ENCODE measurements at places on chromosomes 4 and X.
A peak's percentile ranks its signal among the peaks of the same experiment; 100 is the strongest.

DNA sequence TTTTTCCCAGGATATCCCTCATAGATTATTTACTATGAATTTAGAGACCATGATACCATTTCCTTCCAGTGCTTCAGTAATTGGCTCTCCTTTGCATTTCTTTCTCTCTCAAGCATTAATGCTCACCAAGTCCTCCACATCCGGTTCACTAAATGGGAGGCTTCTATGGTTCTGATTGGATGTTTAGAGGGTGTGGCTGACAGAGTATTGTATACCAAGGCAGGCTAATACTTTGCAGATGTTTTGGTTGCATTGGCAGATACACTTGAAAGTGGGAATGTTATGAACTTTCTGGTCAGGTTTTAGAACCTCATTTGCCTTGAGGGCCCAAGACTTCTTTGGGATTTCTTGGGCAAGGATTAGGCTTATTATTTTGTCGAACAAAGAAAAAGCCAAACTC lies 24.2 kb downstream of the CBLL2 start:
- no peak for DNase-seq

DNA sequence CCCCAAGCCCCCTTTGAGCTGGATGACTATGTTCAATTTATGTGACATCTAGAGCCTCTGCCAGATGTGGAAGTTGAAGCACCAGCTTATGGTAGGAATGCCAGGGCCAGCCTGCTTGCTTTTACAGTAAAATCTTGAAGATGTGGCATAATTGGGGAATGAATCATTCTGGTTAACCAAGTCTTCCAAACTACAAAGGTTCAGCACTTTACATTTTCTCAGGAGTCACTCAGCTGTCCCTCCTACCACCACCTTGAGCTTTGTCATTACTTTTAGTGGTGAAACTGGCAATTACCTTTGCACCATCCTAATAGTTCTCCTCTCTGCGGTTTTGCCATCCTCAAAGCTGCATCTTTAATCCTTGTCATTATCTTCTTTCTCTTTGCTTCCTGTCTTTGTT lies 172.2 kb downstream of the HS6ST2 start:
- no peak for DNase-seq

- DNase-seq, result no peak
These were observed at the start of gene EGFL6 for GRCh38 chrX:13569479-13570260. Gene EGFL6 (plus strand): TSS chrX:13569601. CDS start chrX:13569862, 261 bp downstream.

DNA sequence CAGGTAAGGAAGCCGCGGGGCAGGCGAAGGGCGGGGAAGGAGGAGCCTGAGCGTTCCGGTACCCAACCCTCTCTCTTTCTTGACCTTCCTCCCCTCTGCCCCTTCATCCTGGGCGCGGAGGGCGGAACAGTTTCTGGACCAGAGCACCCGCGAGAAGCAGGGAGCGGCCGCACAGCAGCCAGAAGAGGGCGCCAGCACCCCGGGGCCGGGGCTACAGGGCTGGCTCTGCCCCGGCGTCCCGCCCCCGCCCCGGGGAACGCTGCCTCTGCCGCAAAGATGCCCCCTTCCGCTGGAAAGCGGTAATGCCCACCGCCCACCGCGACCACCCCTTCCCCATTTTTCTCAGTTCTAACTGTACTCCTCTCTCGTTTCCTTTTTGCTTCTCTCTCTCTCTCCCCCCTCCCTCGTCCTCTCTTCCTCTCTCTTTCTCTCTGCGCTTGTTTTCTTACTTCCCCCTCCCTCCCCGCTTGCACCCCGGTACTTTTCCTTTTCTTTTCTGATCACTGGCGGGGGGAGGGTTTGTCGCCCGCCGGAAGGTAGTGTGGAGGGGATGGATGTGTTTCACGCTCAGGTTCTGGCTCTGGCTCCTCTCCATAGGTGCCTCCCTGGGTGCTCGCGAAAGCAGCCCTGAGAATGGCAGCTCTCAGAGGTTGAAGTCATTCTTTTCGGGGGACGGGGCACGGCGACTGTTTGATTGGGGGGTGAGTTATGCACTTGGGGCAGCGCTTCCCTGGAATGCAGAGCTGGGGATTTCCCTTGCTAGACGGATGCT lies 13.1 kb upstream of the PRDM8 start:
- DNase-seq, result peak; percentile 97

- DNase-seq, result no peak
These were observed 1.3 kb upstream of the TET2 start for GRCh38 chr4:105145156-105145902.

DNA sequence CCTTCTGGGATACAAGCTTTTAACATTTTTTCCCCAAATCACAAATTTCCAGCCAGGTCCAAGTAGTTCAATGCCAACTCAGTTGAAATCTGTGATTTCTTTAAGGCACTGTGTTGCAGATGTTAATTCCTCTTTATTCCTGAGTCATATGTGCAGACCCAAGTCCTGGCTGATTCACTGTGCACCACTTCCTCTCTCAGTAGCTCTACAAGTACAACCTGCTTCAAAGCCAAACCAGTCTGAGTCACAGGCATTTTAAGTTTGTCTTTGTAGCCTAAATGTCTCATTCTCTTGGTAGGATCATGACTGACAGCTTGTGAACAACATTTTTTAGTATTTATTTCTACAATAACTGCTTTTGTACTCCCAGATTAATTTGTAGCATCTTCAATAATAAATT lies 165.6 kb upstream of the S100G start:
- DNase-seq, result peak; percentile 4

Measured in stimulated activated CD4-positive, alpha-beta T cell treated with anti-CD3 and anti-CD28 coated beads, Interleukin-4, amount 100 ng/mL, for 4 hours (primary cell).